ENCODE measurements at places on chromosomes 5 and 9.

GRCh38 chr5:41903382-41903891 lies 707 bp upstream of the RIMOC1 start:
- DNase-seq = no peak

DNA sequence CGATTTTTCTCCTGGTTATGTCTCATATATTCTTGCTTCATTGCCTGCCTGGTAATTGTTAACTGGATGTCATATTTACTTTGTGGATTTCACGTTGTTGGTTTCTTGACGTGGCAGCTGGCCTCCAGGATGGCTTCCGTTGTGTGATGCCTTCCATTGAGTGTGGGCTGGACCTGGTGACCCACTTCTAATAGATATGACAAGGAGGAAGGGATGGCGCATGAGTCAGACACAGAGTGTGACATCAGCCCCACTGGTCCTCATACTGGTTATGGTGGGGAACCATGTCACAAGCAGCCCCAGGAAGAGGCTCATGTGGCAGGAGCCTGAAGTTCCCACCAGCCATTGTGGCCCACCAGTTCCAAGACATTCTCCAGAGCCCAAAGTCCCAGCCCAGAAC lies 6.4 kb upstream of the PAEP start:
- DNase-seq = peak; percentile 43

- DNase-seq = no peak
These were observed 282.0 kb downstream of the DMRT2 start for GRCh38 chr9:1332156-1332555.

- no peak for DNase-seq
These were observed 4.3 kb downstream of the NHP2 start for GRCh38 chr5:178149199-178149932.

GRCh38 chr5:61621202-61621650 lies 289.2 kb downstream of the ZSWIM6 start:
- DNase-seq = no peak

- DNase-seq = no peak
These were observed 56.6 kb downstream of the ADAM19 start for GRCh38 chr5:157518963-157519362.

- DNase-seq = no peak
These were observed 377.7 kb downstream of the PIK3R1 start for GRCh38 chr5:68593211-68593671.

DNA sequence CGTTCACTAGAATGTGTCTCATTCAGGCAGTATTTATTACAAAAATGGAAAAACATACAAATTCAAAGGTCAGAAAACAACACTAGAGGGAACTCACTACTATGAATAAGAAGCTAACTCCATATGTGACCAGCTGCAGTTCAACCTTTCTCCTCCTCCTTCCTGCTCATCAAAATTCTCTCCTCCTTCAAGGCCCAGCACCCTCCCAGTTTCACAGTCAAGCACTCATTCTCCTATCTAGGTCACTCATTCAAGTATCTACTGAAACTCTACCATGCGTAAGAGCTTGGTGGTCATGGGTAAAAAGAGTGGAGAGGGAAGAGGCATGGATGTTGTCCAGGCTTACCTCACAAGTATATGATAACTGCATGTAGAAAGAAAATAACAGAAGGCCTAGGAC lies 27.7 kb downstream of the ECPAS start:
- no peak for DNase-seq

DNA sequence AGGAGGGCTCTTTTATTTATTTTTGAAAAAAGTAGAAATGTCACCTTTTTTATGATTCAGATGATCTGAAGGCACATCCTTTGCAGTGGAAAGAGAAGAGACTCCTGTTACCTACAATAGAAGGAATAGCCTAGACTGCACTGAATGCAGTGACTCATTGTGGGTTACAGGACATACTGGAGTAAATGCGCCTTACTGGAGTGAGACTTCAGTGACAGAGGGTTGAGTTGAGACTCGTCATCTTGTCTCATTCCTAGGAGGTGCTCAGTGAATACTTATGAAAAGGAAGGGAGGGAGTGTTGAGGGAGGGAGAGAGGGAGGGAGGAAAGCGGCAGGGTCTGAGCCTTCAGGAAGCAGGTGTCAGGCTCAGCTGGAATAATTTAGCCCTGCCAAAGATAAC lies 25.2 kb downstream of the ANKRA2 start:
- no peak for DNase-seq

DNA sequence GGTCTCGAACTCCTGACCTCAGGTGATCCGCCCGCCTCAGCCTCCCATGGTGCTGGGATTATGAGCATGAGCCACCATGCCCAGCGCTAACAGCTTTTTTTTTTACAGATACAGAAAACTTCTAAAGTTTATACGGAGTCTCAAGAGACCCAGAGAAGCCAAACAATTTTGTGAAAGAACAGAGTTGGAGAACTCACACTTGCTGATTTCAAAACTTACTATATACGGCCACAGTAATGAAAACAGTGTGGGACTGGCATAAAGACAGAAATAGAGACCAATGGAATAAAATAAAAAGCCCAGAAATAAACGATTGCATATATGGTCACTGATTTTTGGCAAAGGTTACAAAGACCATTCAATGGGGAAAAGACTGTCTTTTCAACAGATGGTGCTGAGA lies 85.6 kb upstream of the CACNA1B start:
- DNase-seq = no peak

- DNase-seq = no peak
These were observed 606 bp downstream of the EEIG1 start for GRCh38 chr9:127980060-127980705.

DNA sequence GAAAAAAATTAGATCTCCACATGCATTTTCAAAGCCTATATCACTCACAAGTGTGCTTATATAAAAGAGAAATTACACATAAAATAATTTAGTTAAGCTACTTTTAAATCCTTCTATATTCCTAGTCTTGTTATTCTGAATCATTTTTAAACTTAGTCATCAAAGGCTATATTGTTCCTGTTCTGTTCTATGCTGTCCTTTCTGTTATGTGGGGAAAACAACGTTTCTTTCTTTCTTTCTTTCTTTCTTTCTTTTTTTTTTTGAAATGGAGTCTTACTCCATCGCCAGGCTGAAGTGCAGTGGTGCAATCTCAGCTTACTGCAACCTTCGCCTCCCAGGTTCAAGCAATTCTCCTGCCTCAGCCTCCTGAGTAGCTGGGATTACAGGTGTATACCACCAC lies 389.2 kb upstream of the FTMT start:
- no peak for DNase-seq

DNA sequence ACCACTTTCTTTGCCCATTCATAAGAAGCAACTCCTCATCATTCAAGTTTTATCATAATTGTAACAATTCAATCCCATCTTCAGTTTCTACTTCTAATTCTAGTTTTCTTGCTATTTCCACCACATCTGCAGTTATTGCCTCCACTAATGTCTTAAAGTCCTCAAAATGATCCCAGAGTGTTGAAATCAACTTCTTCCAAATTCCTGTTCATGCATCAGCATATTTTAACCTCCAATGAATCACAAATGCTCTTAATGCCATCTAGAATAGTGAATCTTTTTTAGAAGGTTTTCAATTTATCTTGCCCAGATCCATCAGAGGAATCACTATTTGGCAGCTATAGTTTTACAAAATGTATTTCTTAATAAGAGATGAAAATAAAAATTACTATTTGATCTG lies 3.2 kb upstream of the SRP19 start:
- DNase-seq = no peak

DNA sequence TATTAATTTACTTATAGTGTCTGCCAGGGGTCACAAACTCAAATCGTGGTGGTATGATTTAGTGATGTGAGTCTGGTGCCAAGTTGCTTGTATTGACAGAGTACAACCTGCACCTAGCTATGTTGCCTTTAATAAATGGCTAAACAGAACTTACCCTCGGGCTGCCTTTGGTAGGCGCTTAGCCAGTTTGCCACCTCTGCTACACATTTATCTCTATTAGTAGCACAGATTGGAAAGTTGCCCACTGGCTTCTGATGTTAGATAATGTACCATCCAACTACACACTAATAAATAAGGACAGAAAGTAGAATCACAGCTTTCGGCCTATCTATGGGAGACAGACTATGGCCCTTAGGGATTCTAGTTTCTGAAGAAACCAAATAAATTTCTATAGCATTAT lies 368.4 kb downstream of the MAN2A1 start:
- peak; percentile 24 for DNase-seq

Measured in lower leg skin (tissue), 4 donors.